H54 (cell line): ENCODE measurements at places on chromosomes 12 and 14.

GRCh38 chr12:130213249-130213648 is 51.0 kb downstream of the FZD10 start:
- DNase-seq = no peak

DNA sequence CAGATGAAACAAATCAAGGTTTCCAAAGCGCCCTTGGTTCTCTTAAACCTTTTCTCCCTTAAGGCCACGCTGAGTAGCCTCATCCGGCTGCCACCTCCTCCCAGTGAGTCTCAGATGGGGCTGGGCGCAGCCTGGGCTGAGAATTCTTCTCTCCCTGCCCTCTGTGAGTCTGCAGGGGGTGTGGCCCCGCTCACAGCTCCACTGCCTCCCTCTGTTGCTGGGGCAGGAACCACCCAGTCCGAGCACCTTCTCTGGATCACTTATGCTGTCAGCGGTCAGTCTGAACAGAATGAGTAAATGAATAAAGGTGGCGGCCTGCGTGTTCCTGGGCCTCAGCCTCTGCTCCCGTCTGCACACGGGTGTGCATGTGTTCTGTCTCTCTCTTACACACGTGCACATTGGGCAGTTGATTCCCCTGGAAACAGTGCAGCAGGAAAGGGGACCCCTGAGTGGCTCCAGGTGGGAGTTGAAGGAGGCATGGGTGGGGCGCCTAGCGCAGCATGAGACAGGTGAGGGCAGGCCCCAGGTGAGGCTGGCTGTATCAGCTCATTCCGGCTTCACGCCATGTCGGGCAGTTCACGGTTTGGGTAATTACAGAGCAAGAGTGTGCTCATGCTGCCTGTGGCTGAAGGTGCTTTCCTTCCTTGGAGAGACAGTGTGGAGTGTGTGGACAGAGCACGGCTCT is 4.3 kb downstream of the PAPLN start:
- peak; percentile 81 for DNase-seq

DNA sequence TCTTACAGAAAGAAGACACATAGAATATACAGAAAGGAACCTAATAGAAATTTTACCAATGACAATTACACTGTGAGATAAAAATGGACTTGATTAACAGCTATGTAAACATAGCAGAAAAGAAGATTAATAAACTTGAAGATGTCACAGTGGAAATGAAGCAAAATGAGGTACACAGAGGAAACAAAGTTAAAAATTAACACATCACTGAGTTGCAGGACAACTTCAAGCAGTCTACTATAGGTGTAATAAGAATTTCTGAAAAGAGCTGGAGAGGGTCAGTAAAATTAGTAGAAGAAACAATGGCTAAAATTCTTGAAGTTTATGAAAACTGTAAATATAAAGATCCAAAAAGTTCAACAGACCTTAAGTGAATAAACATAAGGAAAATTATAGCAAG is 738.7 kb downstream of the C12orf50 start:
- DNase-seq = no peak

- no peak for DNase-seq
Observed at GRCh38 chr14:100401031-100401692, 78.0 kb downstream of the SLC25A47 start.

DNA sequence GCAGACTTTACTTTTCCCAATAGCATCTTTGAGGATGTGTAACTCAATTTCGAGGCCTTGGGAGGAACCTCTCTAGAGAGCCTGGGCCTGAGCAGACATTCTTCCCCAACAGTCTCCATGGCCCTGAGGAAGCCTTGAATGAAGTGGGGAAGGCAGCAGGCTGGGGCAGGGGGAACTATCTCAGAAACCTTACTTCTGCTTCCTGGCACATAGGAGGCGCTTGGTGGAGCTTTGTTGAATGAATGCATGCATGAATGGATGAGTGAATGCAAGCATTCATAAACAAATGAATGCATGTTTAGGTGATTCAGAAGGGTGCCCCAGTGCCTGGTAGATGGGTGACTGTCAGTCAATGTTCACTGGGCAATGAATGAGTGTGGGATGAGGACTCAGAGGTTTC is 58.3 kb downstream of the GALNT16 start:
- no peak for DNase-seq

GRCh38 chr12:100954118-100954517 is 159.5 kb downstream of the ANO4 start:
- DNase-seq = no peak

- no peak for DNase-seq
Observed at GRCh38 chr12:122155705-122156104, 18.3 kb downstream of the IL31 start.

- DNase-seq = no peak
Observed at GRCh38 chr12:125989696-125990095, 924.5 kb downstream of the AACS start.

DNA sequence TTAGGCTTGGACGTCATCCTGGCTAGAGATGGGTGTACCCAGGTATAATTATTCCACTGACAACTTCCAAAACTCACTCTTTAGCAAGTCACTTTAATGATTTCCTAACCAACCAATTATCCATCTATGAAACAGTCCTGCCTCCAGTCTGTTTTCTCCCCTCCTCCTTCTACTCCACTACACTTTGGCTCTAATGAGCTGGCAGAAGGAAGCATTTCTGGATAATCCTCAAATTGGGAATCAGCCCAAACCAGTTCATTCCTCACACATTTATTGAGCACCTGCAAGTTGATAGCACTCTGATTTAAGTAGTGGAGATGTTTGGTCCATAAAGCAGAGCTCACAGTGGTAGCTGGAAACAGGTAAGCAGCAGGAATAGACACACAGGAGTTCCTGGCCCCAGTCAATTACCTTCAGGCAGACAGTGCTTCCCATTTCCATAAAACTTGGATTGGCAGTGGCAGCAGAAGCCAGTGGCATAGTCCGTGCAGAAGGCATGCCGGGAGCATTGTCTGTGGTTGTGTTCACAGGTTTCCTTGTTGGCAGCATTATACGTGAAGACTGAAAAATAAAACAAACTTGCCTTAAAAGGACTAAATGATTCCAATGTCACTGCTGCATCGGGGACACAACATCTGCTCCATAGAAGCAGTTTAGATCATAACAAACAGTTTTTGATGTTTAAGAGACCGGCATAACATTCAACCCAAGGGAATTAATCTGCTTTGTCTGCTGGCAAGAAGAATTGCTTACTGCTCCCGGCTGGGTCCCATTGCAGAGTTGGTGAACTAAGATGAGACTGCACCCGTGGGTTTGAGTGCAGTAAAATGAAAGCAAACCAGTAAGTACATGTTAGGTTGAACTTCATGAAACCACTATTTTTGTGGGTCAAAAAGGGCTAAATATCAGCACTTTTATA is 26.2 kb downstream of the NID2 start:
- no peak for DNase-seq

DNA sequence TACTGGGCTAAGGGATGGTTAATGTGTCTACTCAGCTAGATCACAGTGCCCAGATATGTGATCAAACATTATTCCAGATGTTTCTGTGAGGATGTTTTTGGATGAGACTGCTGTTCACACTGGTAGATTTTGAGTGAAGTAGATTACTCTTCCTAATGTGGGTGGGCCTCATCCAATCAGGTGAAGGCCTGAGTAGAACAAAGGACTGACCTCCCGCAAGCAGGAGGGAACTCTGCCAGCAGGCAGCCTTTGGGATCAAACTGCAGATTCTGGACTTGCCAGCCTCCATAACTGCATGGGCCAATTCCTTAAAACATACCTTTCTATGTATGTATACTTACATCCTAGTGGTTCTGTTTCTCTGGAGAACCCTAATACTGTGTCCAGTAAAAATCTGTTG is 219.3 kb downstream of the APAF1 start:
- DNase-seq = no peak

DNA sequence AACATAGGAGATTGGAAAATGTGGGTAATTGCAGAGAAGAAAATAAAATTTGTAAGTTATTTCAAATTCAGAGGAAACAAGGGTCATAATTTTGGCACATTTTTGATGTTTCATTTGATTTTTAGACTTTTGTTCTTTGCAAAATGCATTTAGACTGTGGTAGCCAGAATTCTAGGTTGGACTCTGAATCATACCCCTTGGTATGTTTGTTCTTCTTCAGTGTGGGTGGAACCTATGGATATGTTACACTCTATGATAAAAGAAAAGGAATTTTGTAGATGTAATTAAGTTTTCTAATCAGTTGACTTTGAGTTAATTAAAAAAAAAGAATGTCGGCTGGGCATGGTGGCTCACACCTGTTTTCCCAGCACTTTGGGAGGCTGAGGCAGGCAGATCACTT is 827.0 kb downstream of the AACS start:
- DNase-seq = no peak

GRCh38 chr14:34099635-34100034 is 148.8 kb upstream of the EGLN3 start:
- no peak for DNase-seq

GRCh38 chr14:90301668-90302090 is 30.1 kb downstream of the NRDE2 start:
- DNase-seq = peak; percentile 47

- DNase-seq = no peak
Observed at GRCh38 chr12:112386726-112387125, 4.5 kb upstream of the HECTD4 start.

DNA sequence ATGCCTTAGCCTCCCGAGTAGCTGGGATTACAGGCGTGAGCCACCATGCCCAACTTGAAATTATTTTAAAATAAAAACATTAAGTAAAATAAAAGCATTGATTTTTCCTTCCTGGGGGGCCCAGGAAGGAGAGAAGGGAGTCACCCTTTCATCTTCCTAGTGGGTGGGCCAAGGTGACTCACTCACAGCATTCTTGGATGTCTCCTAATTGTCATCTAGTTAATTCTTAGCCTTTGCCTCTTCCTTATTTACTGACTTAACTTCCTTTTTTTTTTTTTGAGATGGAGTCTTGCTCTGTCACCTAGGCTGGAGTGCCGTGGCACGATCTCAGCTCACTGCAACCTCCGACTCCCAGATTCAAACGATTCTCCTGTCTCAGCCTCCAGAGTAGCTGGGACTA is 29.2 kb downstream of the TMEM120B start:
- no peak for DNase-seq

- no peak for DNase-seq
Observed at GRCh38 chr14:56185992-56186391, 67.8 kb downstream of the PELI2 start.

DNA sequence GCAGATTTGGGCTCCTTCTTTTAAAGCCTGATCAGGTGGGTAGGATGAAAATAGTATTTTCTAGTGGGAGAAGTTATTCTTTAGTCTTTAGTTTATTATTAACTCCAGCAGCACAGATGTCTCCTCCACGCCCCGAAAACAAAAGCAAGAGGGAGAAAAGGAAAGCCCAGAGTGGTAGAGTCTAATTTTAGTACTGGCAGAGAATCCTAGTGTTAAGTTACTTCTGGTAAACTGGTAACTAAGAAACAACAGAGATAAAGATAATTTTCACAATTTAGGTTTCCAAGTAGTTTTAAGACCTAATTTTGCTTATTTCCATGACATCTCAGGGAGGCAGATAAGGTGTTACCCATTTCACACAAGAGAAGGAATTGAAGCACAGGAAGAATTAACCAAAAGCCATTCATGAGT is 16.3 kb downstream of the ATP5MC2 start:
- no peak for DNase-seq

DNA sequence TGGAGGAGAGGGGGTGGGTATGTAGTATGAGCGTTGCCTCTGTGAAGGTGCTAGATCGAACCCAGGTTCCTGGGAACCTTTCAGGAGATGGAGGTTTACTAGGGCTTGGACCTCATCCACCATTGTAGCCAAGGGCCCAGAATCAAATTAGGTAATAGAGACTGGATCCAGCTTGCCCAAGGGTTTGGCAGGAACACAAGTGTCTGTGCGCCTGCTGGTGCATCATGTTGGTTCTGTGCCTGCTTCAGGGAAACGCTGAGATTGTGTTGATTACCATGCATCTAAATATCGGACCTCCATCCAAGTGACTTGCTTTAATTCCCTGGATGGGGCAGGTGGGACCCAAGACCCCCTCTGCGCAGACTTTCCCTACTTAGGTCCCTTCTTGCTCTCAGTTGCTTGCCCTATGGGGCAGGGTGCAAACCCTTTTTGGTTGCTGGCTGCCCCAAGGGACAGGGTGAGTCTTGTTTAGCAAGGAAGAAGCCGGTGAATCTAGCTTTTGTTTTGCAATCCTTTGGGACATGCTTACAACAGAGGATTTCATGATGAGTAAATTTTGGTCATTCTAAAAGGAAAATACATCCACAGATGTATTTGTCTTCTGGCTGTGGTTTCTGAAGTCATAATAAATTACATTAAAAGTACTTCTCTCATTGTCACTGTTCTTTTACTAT is 189.8 kb upstream of the PRICKLE1 start:
- DNase-seq = no peak

DNA sequence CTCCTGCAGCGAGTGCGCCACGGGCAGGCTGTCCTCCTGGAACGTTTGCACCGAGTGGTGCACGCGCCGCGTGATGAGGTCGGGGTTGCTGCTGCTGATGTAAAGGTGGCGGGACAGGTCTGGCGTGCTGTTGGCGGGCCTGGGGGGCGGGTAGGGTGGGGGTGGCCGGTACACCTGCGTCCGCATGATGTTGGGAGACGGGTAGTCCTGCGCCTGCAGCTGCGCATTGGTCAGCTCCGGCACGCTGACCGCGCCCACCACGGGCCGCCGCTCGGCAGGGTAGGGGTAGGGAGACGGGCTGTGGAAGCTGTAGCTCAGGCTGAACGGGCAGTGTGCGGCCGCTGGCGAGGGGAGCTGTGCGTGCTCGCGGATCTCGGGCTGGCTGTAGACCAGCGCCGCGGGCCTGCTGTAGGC is 75.2 kb downstream of the PTPN21 start:
- no peak for DNase-seq

- DNase-seq = no peak
Observed at GRCh38 chr12:388541-389141, 479 bp downstream of the KDM5A start.

- no peak for DNase-seq
Observed at GRCh38 chr12:133130808-133131128, 341 bp downstream of the ZNF10 start.

DNA sequence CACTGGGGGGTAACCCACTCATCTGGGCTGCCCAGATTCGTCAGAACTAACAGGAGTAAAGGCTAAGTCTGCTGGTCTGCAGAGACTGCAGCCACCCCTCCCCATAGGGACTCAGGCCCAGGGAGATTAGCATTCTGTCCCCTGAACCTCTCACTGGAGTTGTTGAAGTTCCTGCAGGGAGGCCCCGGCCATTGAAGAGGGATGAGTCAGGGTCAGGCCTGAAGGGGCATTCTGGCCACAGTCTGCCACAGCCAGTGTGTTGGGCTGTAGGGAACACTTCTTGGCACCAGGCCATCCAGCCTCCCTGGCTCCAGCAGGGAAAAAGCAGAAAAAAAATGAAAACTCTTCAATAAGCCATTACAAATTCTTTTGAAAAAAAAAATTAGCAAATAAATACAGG is 35.3 kb downstream of the KLRK1 start:
- no peak for DNase-seq

DNA sequence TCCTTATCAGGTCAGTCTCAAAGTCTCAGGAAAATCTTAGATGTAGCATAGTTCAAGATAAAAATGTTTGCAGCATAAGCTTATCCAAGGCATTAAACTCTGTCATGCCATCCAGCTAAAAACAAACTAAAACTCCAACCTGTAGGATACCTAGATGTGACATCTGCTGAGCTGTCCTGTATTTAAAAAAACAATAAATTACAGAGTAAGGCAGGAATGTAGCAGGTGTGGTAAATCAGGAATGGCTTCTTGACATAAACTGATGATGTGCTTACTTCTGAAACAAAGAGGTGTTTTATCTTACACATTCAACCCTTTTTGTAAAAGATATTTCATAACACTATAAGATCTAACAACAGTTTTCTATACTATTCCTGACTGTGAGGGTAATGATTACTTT is 30.6 kb upstream of the DLGAP5 start:
- DNase-seq = no peak

GRCh38 chr14:99566009-99566389 is 38.0 kb downstream of the CCDC85C start:
- no peak for DNase-seq

GRCh38 chr12:106115440-106115839 is 23.3 kb downstream of the NUAK1 start:
- no peak for DNase-seq
